NCI-H2171 (cell line): ENCODE measurements at places on chromosomes 7 and 10.

DNA sequence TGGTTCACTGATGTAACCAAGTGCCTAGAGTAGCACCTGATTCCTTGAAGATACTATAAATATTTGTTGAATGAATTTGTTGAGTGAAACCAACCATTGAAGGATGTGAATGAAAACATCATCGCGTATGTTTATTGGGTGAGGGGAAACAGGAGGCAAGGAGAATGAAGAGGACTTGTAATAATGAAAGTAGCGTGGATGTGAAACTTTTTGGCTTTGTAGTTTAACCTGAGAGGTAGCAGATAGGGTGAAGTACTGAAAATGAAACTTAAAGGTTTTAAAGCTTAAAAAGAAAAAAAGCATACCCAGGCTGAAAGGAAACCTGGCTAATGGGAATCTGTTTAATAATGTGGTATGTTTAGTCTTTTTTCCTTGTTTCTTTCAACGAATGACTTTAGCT is 5.2 kb downstream of the CCNY start:
- DNase-seq: no peak

GRCh38 chr10:43380610-43381222 is 9.3 kb downstream of the FXYD4 start:
- no peak for DNase-seq

- DNase-seq: no peak
These were observed 283.0 kb upstream of the KLF6 start for GRCh38 chr10:4067931-4068561.

GRCh38 chr7:131861620-131862346 is 305.4 kb upstream of the PODXL start:
- DNase-seq: no peak

GRCh38 chr7:82274681-82275080 is 168.9 kb downstream of the CACNA2D1 start:
- no peak for DNase-seq

- no peak for DNase-seq
These were observed 1065.8 kb downstream of the REEP3 start for GRCh38 chr10:64586934-64587503.

GRCh38 chr7:75995052-75995471 is 667 bp upstream of the TMEM120A start:
- DNase-seq: no peak
